ENCODE measurements at places on chromosomes 12 and 14. TPM values are rescaled to one million over a fixed set of nuclear protein-coding genes. Genes with fewer than 3 reads are reported as not detected.

Gene MYO1H
- total RNA-seq: not detected

GRCh38 chr12:33000016-33000415 is 103.4 kb upstream of the PKP2 start:
- no peak for DNase-seq

DNA sequence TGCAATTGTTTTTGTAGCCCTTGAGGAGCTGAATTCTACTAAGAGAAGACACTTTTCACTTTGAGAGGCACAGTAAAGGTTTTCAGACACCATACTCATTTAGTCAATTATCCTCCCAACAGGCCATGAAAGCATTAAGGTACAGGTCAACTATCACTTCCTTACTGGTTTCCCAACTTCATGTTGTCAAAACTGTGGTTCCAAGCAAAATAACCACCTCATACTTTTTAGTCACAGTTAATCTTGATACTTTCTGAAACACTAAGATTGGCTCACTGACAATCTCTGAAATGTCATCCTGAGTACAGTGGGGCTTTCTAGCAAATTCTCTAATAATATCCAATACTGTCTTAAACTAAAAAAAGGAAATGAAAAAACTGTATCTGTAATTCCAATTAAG is 71.7 kb downstream of the SLC2A13 start:
- DNase-seq: no peak

DNA sequence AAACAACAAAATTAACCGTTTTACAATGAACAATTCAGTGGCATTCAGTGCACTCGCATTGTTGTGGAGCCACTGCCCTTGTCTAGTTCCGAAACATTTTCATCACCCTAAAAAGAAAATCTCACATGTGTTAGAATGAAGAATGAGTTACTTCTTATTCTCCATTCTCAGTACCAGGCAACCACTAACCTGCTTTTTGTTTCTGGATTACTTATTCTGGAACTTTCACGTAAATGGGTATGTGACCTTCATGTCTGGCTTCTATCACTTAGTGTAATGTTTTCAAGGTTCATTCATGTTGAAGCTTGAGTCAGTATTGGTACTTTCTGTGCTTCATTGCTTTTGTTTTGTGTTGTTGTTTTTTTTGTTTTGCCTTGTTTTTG is 15.6 kb downstream of the RCOR1 start:
- no peak for DNase-seq

DNA sequence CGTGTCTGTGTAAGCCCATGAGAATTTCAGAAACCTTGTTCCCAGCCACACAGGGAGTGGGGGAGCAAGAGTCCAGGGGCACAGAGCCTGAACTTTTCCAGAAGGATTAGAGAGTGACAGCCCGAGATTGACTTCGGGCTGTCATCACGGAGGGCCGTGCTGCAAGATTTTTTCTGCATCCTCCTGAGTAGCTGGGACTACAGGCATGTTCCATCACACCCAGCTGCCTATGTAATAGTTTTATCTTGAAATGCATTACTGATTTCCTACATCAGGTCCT is 14.4 kb downstream of the EVL start:
- DNase-seq: peak; percentile 51

Gene RPS6KL1
- total RNA-seq: 0.65 TPM

DNA sequence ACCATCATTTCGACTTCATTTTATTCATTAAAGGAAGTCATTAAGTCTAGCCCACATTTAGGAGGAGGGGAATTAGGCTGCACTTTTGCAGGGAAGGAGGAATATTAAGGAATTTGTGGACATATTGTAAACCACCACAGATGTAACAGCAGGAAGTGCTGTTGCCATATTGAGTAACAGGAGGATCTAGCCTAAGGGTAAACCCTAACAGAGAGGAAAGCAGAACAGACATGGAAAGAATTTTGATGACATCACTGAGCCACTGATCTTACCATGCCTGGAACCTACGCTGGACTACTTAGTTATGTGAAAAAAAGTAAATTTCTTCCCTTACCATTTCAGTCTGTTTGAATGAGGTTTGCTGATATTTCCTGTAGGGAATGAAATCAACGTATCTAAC is 100.7 kb upstream of the ATF7IP start:
- no peak for DNase-seq

Gene WIF1
- total RNA-seq: not detected

DNA sequence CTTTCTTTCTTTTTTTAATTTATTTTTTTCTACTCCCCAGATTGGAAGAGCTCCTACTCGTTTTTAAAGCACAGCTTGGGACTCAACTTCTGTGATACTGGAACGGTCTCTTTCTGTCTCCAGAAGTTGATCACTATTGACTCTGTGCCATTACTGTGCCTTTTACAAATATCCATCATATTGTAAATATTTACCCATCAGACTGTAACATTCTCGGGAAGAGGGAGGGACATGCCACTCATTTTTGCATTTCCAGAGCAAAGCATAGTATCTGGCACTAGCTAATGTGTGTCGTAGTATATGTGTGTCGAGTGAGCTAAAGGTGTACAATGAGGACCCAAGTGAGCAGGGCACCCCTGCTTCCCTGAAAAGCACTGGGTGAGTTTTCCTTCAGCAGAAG is 24.0 kb upstream of the GSG1 start:
- no peak for DNase-seq

Gene ABCD2
- not detected for total RNA-seq

- no peak for DNase-seq
These were observed 214.9 kb downstream of the ADAMTS20 start for GRCh38 chr12:43336962-43337555.

Gene PLA2G1B
- 1.2 TPM for total RNA-seq

GRCh38 chr12:78530100-78530765 is 334.3 kb upstream of the SYT1 start:
- no peak for DNase-seq

Gene FOXG1
- total RNA-seq: not detected

All from osteocyte (in vitro differentiated cells).